Upper lobe of right lung (tissue), 1 donor: ENCODE measurements at places on chromosomes 5 and 9. TPM values are rescaled to one million over a fixed set of nuclear protein-coding genes. Genes with fewer than 3 reads are reported as not detected.

DNA sequence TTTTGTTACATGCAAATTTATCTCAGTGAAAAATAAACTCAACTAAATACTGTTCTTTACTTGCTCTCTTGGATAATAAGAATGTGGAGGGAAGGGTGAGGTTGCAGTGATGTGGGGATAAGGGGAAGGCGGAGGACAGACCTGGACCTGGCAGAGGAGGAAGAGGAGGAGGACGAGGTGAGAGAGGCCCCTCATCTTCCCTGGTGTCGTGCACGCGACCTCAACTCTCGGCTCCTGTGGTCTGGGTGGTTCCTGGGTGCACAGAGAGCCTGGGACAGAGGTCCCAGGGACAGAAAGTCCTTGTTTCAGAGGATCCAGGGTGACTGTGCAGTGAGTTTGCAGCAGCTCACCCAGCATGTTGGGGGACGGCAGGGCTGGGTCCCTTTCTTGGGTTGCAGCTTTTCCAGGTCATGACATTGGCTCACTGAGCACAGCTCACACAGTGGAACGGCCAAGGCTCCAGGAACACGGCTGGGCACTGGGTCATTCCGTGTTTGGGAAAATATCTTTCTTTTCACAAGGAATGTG lies 37.7 kb upstream of the LPCAT1 start:
- no peak for DNase-seq

- DNase-seq: no peak
These were observed 52.2 kb downstream of the SGCD start for GRCh38 chr5:156379206-156379605.

DNA sequence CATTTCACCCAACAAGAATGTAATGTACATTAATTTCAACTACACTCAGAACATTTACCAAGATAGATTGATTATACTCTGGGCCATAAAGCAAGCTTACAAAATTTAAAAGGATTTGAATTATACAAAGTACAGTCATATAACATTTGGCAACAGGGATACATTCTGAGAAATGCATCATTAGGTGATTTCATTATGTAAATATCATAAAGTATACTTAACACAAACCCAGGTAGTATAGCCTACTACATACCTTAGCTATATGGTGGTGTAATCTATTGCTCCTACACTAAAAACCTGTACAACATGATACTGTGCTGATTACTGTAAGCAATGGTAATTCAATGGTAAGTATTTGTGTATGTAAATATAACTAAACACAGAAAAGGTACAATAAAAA lies 202.9 kb downstream of the MPDZ start:
- no peak for DNase-seq

DNA sequence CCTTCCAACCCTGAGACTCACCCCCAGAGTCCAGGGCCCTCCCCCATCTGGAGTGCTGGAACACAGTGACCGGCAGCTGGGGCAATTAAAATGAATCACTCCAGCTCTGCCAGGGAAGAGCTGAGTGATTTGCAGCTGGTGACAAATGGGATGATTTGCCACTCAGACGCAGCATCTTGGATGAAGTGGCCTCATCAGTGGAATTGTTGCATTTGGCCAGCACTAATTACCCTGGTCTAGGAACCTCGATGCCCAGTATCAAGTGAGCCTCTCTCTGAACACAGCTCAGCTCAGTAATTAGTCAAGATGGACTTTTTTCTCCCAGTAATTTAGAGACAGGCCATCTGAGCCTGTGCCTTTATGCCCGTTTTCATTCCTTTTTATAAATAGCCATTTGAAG lies 259.5 kb downstream of the GRIA1 start:
- DNase-seq: no peak

- no peak for DNase-seq
These were observed 324.6 kb upstream of the TYRP1 start for GRCh38 chr9:12368569-12368968.

DNA sequence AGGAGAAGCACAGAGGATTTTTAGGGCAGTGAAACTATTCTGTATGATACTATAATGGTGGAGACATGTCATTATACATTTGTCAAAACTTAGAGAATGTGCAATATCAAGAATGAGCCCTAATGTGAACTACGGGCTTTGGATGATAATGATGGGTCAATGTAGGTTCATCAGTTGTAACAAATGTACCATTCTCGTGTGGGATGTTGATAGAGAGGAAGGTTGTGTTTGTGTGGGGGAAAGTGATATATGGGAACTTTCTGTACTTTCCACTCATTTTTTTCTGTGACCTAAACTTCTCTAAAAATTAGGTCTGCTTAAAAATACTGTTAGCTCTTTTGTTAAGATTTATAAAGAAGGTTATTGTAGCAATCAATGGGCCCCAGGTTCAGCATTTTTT lies 138.9 kb downstream of the SPATA31D1 start:
- DNase-seq: no peak

- DNase-seq: no peak
These were observed 9.3 kb upstream of the KIF4B start for GRCh38 chr5:155004138-155004744.

GRCh38 chr9:116288658-116289057 lies 135.1 kb downstream of the PAPPA start:
- no peak for DNase-seq

- no peak for DNase-seq
These were observed 693.6 kb downstream of the PRELID2 start for GRCh38 chr5:145141534-145141933.

- no peak for DNase-seq
These were observed 26.3 kb upstream of the PTGER4 start for GRCh38 chr5:40653221-40654022.

DNA sequence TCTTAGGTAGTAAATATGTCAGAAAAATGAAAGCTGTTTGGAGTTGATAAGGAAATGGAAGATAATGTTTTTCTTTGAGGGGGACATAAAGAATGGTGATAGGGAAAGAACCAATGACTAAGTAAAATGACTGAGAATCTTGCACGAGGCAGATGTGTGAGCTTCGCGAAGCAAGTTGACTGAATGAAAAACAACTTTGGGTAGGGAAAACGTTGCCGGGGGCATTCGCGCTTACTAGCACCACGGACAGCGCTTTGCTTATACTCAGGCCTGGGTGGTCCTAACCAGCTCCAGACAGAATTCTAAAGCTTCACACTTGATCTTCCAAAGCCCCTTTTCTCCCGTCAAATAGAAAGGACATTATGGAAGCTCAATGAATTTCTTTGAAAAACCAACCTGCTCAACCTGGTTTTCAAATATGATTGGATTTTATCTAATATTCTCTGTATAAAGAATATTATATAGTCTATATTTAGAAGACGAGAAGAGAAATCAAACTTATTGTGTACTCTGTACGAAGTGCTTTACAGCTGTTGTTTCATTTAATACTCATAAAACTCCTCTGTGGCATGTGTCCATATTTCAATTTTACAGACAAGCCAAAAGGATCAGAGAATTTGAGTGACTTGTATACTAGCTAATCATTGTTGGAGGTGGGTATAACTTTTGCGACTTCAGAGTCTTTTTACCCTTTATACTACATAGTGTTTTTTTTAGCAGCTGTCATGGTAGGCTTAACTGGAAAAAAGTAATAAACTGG lies 1.9 kb upstream of the CDKN2B start:
- DNase-seq: no peak

- DNase-seq: no peak
These were observed 278.6 kb upstream of the CDH10 start for GRCh38 chr5:24923400-24923799.

GRCh38 chr5:14415024-14415697 lies 166.4 kb upstream of the OTULINL start:
- DNase-seq: no peak

DNA sequence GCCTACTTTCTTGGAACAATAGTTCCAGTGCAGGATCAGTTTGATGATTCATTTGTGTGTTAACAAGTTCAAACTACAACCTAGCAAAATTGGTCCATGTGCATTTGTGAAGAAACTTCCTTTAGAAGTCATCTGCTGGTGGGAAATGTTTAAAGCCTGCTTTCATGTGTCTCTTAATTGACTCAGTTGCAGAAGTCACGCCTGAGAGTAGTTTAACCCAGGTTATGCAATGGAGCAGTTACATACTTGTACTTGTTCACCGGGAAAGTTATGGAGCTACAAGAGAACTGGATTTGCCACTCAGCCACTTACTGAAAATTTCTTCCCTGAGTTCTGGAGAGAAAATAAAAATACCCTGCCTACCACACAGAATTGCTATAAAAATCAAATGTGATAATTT lies 1397.8 kb downstream of the PTPRD start:
- DNase-seq: no peak

GRCh38 chr5:54344653-54345052 lies 34.3 kb upstream of the ARL15 start:
- no peak for DNase-seq

GRCh38 chr5:149170299-149170698 lies 29.0 kb downstream of the ABLIM3 start:
- no peak for DNase-seq

DNA sequence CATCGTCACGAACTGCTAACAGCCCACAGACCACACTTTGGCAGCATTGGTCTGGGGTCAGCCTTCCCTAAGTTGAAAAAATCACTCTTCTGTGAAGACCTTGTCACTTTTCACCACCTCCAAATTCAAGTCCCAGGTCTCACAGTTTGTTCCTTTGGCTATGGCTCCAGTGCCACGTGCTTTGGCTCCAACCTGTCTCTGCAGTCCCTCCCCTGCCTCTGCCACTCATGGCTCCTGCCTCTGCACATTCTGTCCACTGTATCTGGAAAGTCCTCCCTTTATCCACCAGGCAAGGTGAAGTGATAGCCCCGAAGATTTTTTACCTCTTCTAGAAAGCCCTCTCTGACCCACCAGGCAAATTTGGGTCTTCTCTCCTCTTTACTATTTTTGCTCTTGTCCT lies 5.3 kb downstream of the CKMT2 start:
- no peak for DNase-seq

GRCh38 chr5:57653636-57654290 lies 171.2 kb upstream of the ACTBL2 start:
- DNase-seq: no peak

DNA sequence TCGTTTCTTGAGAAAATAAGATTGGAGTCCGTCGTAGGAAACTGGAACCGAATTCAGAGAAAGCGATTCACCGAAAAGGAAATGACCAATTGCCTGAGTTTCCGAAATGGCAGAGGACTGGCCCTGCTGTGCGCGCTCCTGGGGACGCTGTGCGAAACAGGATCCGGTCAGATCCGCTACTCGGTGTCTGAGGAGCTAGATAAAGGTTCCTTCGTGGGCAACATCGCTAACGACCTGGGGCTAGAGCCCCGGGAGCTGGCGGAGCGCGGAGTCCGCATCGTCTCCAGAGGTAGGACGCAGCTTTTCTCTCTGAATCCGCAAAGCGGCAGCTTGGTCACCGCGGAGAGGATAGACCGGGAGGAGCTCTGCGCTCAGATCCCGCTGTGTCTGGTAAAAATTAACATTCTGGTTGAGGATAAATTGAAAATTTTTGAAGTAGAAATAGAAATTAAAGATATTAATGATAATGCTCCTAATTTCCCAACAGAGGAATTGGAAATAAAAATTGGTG lies 379 bp downstream of the PCDHGA3 start:
- no peak for DNase-seq

- no peak for DNase-seq
These were observed 106.1 kb upstream of the ICE1 start for GRCh38 chr5:5316334-5316733.

GRCh38 chr5:95746194-95746593 lies 15.1 kb downstream of the RHOBTB3 start:
- DNase-seq: no peak

DNA sequence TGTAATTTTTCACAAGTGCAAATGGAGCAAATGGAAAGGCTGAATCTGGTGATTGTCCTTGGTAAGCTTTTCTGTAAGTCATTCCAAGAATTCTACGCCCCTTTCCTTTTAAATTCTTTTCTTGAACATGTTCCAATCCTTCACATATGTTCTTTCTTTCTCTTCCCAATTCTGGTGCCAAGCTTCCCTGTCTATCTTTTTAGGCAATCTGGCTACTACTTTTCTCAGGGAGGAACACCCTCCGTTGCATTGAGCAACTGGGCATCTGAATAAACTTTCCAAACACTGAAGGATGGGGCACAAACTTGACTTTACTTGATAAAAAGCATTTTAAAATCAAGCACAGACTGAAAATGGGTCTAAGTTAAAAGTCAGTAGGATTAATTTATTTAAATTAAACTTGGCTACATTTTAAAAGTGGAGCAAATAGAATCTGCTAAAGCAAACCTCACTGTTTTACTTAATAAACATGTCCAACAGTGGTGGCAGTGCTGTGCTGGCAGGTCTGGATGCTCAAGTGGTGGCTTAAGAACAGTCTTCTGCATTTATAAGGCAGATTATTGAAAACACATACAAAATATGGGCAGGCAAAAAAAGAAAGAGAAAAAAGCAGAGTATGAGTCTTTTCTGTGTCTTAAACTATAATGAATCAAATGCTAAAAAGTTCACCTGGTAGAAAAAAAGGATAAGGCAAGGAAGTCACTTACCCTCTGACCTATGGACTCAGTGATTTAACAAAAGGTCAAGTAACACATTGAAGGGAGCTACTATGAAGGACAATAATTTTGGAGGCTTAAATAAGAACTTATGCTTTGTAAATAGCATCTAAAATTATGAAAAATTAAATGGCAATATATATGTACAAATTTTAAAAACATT lies 5.4 kb downstream of the ELL2 start:
- no peak for DNase-seq

GRCh38 chr5:59319250-59319649 lies 574.3 kb downstream of the PDE4D start:
- no peak for DNase-seq

GRCh38 chr5:174723315-174723978 lies 935 bp upstream of the MSX2 start:
- DNase-seq: no peak

DNA sequence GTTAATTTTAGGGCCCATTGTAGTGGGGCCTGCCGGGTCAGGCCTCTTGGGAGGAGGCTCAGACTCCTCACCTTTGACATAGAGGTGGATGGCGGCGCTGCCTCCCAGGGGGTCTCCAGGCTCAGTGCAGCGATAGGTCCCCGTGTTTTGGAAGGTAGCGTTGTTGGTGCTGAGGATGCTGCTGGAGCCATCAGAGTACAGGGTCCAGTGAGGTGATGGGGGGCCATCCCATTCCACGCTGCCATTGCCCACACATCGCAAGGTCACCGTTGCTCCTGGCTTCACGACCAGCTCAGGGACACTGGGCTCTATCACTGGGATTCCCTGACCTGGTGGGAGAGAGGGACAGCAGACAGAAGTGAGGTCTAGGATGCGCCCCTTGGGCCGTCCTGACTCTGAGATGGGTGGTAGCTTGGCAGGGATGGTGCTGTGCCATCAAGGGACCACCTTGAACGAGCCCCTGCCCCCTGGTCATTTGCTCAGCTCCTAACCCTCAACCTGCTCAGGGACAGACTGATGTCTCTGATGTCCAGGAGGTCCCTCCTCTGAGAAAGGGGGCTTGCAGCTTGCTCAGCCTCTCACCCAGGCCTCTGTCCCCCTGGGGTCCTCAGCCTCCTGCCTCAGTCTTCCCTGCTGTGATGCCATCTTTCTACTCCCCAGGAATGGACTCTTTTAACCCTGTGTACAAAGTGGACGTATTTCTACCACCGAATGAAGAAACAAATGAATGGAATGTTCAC lies 5.5 kb downstream of the CSF1R start:
- DNase-seq: no peak

Gene CXCL14
- 0.38 TPM for total RNA-seq

Gene FAM153A
- 4.3 TPM for total RNA-seq

Gene ENC1
- total RNA-seq: 15.0 TPM

Gene RIMOC1
- 28.2 TPM for total RNA-seq

Gene EQTN
- not detected for total RNA-seq

Gene PTPN3
- 17.1 TPM for total RNA-seq

Gene GPRIN1
- 1.4 TPM for total RNA-seq

Gene TRAF1
- total RNA-seq: 6.0 TPM

Gene CRB2
- 0.93 TPM for total RNA-seq
